Colonic mucosa (tissue), 4 donors: ENCODE measurements at places on chromosomes 16 and 17. TPM values are rescaled to one million over a fixed set of nuclear protein-coding genes. Genes with fewer than 3 reads are reported as not detected.

GRCh38 chr17:40464392-40464855, 21.2 kb downstream of the IGFBP4 start:
- no peak for DNase-seq

DNA sequence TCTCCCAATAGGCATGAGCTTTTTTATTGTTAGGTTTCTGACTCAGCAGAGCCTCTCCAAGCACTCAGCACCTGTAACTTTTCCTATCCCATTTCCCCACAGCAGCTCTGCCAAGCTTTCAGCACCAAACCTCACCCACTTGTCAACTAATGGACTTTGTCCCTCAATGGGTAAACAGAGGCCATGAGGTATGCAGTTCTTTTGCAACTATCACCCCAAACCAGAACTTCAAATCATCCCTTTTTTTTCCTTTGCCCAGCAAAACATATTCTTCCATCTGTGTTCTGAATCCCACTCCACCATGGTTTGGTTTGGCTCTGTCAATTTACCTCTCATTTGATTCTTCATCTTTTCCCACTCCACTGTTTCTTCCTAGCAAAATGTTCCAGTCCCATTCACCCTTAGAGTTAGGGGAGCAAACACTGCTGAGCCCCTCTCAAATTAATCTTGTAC, 58.1 kb downstream of the TOX3 start:
- peak; percentile 57 for DNase-seq

The CCDC200 gene
- not detected for total RNA-seq

DNA sequence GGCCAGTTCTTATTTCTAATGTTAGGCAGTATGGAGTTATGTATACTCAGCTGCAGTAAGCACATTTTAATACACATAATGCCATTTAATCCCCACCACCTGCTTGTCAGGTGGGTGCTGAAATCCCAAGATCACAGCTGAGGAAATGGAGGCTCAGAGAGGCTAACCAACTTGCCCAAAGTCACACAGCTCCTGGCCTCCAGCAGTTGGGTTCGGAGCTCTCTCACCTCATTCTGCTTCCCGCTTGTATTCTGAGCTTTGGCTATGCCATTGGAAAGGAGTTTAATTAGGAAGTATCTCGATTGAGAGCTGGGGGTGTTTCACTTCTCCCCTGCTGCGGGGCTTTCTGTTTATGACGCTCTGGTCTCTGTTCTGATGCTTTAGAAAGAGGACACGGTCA, 72.6 kb upstream of the CACNG5 start:
- DNase-seq = no peak

- no peak for DNase-seq
Measured at GRCh38 chr16:17471719-17472461, 1.1 kb upstream of the XYLT1 start.

GRCh38 chr17:65163990-65164495, 26.9 kb downstream of the RGS9 start:
- DNase-seq = no peak

- no peak for DNase-seq
Measured at GRCh38 chr16:19021747-19022146, 38.0 kb downstream of the TMC7 start.

The HLF gene
- total RNA-seq = 3.0 TPM

- no peak for DNase-seq
Measured at GRCh38 chr17:65181237-65182061, 44.3 kb downstream of the RGS9 start.

DNA sequence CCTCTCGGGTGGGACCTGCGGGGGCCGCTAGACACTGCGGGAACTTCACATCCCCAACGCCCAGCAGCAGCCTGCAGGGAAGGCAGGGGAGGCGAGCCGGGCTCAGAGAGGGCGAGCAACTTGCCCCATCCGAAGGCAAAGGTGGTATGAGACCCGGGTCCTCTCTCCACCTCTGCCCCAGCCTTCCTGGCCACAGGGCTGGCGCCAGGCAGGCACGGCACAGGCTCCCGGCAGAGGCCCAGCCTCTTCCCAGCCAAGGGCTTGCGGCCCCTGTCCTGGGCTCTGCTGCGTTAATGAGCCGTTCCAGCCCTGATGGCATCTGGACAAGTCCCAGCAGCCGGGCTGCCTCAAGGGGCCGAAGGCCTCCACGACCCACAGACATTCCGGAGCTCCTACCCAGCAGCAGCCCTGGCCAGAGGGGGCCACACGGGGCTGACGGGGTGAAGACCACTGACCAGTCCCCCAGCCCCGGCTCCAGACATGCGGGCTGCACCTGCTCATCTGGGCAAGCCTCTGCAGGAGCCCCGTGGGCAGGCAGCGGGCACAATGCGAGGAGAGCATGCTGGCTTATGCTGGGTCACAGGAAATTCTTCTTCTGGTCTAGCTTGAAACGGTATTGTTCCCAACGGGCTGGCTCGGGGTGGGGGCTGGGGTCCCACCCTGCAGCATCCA, 1.2 kb upstream of the HS3ST6 start:
- no peak for DNase-seq

DNA sequence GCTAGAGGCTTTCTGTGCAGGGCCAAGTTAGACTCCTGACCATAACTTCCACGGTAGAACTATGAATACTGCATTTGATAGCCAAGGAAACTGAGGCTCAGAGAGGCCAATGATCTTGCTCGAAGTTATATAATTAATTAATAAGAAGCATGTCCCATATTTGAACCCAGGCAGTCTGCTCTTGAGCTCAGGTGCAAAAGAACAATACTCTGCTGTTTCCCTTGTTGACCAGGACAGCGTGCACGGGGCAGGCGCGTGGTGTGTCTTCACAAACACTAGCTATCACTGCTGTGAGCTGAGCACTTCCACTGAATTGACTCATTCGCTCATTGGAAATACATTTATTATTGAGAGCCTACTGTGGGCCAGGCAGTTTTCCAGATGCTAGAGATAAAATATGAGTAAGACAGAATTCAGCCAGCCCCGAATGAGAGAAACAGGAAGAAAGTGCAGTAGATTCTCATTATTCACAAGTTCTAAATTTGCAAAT, 1.6 kb downstream of the CHD9 start:
- DNase-seq = no peak

DNA sequence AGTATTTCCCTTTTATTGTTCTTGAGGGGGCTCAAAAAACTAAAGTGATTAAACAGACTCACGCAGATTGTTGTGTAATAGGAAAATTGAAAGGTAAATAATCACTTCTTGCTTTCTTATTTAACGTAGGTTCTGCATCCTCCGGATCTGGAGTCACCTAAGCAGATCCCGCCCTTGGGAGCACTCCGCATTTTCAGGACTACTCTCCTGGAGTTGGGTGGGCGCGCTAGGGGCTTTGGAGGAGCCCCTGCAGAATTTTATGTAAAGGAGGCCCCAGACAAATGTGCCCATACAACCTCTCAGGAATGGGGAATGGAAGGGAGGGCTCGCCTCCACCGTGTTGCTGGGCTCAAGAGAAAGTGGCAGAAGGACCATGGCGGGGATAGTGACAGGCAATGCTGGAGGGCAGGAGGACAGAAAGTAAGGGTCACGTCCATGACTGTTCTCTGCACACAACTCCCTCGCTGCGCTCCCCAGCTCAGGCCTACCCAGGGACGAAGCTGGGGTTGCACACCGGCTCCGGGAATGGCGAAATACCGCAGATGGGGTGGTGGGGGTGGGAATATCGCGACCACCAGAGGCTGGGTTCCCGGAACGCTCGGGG, 8.3 kb downstream of the MT2A start:
- no peak for DNase-seq

- DNase-seq = no peak
Measured at GRCh38 chr17:70786081-70786480, 616.7 kb downstream of the KCNJ2 start.

DNA sequence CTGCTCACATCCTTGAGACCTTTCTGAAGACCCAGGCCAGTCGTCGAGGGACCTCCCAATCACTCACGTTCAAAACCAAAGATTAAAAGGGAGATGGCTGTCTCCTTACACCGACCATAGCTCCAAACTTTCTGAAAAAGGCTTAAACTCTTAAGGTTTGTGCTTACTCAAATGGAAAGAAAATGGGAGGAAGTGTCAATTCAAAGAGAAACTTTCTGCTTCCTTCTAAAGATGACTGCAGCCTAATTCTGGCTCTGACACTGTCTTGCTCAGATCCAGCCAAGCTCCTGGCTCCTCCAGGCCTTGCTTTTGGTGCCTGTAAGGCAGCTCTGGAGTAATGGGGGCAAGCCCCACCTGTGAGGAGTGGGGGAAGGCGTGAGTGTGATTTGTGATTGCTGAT, 54.9 kb upstream of the WSB1 start:
- no peak for DNase-seq

The CPNE7 gene
- total RNA-seq = 1.6 TPM

GRCh38 chr17:46818929-46819859, 702 bp upstream of the WNT3 start:
- DNase-seq = no peak

DNA sequence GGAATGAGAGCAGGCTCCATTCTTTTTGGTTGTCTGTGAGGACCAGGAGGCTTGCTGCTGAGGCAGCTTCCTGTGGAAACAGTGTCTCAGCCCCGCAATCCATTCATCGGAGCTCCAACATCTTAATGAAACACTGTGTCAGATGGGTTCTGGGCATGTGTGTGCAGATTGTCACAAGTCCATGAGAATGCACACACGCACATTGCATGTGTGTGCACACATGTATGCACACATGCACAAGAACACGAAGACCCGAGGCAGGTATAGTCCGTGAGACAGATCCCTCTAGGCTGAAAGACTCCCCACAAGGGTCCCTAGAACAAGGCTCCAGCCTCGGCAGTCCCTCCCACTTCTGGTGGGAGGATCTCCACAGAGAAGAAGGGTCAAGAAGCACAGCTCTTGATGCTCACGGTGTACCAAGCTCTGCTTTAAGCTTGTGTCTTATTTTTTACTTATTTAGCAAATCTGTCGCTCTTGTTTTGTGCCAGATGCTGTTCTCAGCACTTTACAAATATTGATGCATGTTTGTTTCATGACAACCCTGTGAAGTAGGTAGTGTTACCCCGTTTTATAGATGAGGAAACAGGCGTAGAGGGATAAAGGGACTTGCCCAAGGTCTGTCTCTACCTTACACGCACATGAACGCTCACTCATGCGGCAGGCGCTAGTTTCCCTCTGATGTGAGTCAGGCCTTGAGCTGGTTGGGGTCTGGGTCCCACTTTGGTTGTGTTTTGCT, 213.1 kb downstream of the SEC14L1 start:
- DNase-seq = peak; percentile 19

DNA sequence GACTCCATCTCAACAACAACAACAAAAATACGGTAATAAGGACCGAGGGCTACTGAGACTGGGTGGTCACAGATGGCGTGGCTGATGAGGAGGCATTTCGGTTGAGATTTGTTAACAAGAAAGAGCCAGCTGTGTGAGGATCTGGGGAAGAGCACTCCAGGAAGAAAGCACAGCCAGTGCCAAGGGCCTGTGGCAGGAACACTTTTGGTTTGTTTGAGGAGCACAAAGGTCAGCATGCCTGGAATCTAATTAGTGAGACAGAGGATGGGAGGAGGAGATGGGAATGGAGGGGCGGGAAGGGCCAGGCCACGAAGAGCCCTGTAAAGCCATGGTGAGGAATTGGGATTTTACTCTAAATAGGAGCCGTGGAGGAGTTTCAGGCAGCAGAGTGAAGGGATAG, 24.9 kb downstream of the HASPIN start:
- DNase-seq = no peak

The PABPN1L gene
- total RNA-seq = not detected

GRCh38 chr16:14491861-14492529, 138.1 kb downstream of the PARN start:
- no peak for DNase-seq

The GRB7 gene
- 22.4 TPM for total RNA-seq

GRCh38 chr16:61721544-61721943, 314.7 kb downstream of the CDH8 start:
- DNase-seq = no peak

DNA sequence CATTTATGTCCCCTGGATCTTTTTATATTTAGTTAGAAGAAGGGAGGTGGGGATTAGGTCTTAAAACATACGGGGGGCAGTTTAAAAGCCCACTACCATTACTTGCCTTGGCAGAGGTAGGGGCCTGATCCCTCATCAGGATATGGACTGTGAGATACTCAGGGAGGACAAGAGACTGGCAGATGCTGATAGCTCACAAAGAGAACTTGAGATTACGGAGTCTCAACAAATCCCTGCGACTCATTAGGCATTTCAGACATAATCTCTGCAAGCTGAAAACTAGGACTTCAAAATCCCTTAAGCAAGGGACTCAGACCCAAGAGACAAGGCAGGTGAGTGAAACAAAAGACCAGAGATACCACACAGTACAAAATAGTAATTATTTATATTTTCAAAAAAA, 23.2 kb downstream of the NXPH3 start:
- no peak for DNase-seq

The C1QL1 gene
- total RNA-seq = 1.2 TPM

- no peak for DNase-seq
Measured at GRCh38 chr17:47238321-47239010, 15.2 kb upstream of the ITGB3 start.

The PRR15L gene
- total RNA-seq = 259 TPM

DNA sequence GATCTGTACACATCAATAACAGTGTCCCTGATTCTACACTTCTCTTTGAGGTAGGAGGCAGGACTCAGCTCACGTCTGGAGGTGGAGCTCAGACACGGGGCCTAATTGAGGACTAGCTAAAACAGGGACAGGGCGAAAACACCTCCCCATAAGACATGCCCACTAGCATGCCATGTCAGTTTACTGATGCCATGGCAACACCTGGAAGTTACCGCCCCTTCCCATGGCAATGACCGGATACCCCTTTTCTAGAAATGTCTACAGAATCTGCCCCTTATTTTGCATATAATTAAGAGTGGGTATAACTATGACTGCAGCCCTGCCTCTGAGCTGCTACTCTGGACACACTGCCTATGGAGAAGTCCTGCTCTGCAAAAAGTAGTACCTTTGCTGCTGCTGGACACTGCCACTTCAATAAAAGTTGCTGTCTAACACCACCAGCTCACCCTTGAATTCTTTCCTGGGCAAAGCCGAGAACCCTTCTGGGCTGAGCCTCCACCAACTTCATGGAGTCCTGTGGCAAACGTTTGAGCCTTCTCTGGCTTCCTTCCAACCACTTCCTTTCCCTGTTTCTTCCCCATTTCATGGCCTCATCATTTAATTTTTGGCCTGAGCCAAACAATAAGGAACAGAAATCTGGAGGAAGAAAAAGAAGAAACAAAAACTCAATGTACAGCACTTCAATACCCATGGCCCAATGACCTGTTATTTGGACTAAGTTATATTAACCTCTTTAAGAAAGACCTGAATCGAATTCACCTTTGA, 21.0 kb downstream of the PHB1 start:
- DNase-seq = no peak

The KRTAP1-1 gene
- total RNA-seq = not detected

DNA sequence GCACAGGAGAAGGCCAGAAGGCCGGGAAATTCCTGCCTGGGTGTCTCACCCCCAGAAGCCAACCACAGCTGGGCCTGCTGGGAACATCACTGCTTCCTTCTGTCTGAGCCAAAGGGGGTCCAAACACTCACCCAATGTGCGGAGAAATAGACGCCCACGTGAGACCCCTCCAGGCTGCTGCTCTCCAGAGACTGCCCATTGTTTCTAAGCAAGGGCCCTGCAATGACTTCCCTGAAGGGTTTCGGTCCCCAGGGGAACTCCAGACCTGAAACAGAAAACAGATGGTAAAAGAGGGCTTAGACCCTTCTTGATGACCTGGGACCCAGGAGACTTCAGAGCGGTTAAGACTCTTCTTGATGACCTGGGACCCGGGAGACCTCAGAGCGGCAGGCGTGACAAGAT, 41.3 kb downstream of the MRM3 start:
- no peak for DNase-seq

GRCh38 chr16:19172098-19172780, 4.2 kb downstream of the SYT17 start:
- DNase-seq = no peak
